ENCODE measurements at places on chromosomes 2 and 18. TPM values are rescaled to one million over a fixed set of nuclear protein-coding genes. Genes with fewer than 3 reads are reported as not detected.

Gene PIGN
- 31.0 TPM for total RNA-seq

Gene ANKRD39
- total RNA-seq: 5.6 TPM

Gene GCG
- not detected for total RNA-seq

Gene MFSD2B
- not detected for total RNA-seq

Gene FAHD2B
- total RNA-seq: 5.3 TPM

Gene SLC8A1
- total RNA-seq: 2.3 TPM

Gene CCDC141
- 0.10 TPM for total RNA-seq

Gene TCF23
- total RNA-seq: not detected

Gene ZNF521
- 324 TPM for total RNA-seq

Gene SCN2A
- total RNA-seq: not detected

Gene MTA3
- total RNA-seq: 34.2 TPM

Gene EVA1A
- 41.2 TPM for total RNA-seq

Data from vein endothelial cell (primary cell).